ENCODE measurements at places on chromosomes 2 and 18.

- peak; percentile 83 for DNase-seq
Measured at GRCh38 chr2:12076810-12077209, 330.4 kb downstream of the LPIN1 start.

- no peak for DNase-seq
Measured at GRCh38 chr2:149729586-149729985, 142.0 kb upstream of the MMADHC start.

DNA sequence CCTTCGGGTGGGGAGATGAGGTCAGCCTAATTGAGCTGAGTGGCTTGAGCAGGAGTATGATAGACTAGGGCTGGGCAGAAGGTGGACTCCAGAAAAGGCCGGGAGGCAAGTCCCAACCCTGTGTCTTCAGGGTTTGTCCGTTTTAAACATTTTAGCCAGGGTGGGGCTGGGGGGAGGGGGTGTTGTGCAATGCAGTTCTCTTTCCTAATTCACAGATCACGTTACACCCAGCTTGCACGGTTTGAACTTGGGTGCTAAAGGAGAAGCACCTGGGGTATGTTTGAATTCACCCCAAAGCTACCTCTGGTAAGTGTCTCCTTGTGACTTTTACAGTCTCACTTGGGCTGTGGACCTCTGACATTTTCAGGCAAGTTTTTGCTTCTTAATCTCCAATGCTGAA is 233.3 kb downstream of the AGAP1 start:
- no peak for DNase-seq

- no peak for DNase-seq
Measured at GRCh38 chr2:128422571-128422970, 103.9 kb upstream of the HS6ST1 start.

DNA sequence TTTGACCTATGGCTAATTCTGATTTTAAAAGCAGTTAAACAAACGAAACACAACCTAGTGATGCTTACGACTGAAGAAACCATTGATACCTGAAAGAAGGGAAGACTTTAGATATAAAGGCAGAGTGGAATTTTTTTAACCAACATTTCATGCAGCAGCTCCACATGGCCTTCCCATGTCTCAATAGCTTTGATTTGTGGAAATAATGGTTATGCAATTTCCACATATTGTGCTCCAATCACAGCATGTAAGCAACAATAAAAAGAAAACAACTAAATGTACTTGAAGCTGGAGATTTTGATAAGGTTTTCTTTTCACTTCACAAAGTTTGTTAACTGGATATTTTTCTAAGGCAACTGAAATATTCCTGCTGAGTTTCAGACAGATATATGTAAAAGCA is 82.0 kb upstream of the SLC39A10 start:
- no peak for DNase-seq

GRCh38 chr18:34957119-34957863 is 83.9 kb upstream of the MAPRE2 start:
- DNase-seq = no peak

DNA sequence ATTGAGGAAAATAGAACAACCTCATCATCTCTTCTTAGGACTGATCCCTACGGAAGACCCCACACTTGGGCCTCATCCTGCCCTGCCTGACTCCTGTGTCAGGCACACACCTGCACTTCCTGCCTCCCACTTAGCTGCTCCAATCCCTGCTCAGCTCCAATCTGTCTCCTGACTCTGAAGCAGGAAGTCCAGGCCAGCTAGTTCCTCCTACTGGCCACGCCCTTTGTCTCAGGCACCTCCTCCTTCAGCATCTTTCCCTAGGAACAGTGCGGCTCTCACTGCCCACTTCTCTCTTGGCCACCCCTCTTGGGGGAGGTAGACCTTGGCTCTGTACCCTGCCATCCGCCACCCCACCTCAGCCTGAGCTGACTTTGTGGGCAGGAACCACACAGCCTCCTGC is 135.8 kb downstream of the CELF4 start:
- no peak for DNase-seq

DNA sequence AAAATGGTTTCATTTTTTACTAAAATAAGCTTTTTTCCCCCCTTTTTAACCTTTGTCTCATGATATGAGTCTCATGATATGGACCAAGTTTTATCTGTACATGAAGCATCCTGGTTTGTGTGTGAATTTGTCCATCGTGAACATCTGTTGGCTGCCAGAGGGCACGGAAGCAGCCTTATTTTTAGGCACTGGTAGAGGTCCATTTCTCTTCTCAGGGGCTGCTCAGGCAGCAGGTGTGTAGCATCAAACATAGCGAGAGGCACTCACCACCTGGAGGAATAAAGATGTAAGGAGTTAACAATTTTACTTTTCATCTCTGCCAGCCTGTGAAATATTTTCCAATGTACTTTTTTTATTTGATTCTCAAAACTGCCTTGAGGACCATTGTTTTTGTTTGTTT is 134.5 kb downstream of the RHBDD1 start:
- DNase-seq = no peak

DNA sequence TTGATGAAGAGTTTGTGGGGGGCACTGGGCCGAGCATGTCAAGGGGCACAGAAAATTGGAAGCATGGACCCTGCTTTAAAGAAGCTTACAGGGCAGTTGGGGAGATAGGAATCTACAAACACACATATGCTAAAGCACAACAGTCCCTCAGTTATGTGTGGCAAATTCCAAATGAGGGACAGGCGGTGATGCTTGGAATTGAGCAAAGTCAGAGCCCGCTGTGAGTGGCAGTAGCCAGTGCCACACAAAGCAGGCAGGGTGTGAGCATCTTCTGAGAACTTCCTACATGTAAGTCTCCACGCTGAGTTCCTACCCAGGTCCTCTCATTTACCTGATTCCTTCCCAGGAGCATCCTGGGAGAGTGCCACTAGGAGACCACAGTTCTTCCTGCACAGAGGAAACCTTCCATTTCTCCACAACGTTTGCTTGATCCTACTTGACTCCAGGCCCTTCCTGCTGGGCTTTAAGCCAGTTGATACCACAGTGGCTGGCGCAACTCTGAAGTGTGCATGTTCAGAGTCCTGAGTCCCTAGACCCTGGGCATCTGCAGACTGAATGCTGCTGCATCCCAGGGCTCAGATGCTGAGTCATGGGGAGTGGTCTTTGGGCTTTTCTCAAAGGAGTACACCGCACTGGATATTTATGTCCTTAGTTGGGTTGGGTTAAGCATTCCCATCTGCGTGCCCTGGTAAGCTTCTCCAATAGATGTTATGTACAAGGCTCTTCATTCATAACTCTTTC is 287.3 kb upstream of the REV1 start:
- DNase-seq = no peak

GRCh38 chr2:157627594-157628476 is 829 bp downstream of the ACVR1C start:
- DNase-seq = peak; percentile 53

DNA sequence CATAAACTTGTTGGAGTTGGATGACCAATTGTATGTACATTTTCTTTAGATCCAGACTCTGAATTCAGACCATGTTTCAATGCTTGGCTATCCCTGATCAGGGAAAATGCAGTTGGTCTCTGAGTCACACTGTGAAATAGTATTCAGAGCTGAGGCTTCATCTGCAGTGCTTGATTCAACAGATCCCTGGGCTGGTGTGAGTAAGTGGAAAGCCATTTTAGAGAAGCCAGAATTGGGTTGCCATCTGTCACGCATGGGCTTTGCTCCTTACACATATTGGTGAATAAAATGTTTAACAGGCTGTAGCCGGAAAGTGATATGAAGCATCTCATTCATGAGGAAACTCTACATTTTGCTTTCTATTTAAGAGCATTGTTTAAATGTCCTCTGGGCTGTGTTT is 50.0 kb upstream of the ACYP2 start:
- DNase-seq = no peak

DNA sequence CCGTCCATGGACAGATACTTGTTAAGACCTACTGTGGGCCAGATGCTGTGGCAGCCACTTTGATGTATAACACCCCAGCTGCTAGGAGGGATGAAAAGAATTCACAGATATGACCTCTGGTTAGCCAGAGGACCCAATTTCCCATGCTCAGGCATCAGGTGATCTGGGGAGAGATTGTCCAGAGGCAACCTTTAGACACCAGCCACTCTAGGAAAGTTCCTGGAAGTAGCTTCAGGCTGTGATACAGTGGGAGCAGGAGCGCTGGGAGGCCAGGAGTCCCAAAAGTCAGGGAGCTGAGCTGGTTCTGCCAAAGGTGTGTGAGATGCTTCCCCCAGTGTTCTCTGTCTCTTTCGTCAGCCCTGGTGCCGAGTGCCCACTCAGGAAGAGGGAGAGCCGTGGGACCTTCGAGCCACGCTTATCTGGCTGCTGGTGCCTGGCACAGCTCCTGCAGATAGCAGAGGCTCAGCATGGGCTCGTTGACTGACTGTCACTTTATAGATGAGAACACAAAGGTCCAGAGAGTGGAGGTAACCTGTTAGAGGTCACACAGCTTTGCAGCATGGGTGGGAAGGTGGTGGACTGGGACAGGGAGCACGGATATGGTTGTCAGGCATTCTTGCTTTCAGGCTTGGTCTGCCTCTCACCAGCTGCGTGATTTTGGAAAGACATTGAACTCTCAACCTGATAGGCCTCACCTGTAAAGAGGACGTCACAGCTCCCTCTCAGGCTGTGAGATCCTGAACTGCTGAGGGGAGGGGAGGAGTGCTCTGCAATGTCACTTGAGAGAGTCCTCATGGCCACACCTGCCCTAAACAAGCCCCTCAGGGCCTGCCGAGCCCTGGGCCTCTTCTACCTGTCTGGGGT is 7.8 kb upstream of the RALB start:
- no peak for DNase-seq

- no peak for DNase-seq
Measured at GRCh38 chr2:120930864-120931263, 195.2 kb downstream of the GLI2 start.

DNA sequence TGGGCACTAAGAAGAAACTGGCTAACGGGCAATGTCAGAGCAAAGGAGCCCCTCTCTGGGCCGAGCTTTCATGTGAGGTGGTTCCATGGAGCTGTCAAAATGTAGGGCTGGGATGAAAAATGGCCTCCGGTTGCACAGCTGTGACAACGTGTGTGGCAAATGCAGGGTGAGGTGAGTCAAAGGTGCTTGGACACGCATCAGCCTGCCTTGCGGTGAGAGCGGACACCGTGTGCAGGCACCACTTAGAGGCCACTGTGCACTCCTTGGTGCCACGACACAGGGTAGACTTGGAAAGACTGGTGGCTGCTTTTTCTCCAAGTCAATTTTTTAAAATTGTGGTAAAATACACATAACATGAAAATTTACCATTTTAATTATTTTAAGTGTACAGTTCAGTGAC is 195.4 kb downstream of the ZBTB7C start:
- no peak for DNase-seq

DNA sequence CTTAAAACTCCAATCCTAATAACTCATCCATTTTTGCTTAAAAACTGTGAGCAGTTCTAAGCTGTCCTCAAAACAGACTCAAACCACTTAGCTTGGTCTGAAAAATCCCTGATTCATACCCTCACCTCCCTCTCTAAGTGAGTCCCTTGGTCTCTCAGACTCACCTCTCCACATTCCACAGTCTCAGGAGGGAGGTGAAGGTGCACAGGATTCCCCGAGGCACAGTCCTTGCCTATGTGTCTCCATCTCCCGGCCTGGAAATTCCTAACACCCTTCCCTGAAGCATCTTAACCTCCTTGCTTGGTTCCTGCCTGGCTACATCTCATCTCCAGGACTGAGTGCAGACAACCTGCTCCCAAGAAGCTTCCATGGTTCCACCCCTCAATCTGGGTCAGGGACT is 45.0 kb downstream of the CYRIA start:
- DNase-seq = no peak

DNA sequence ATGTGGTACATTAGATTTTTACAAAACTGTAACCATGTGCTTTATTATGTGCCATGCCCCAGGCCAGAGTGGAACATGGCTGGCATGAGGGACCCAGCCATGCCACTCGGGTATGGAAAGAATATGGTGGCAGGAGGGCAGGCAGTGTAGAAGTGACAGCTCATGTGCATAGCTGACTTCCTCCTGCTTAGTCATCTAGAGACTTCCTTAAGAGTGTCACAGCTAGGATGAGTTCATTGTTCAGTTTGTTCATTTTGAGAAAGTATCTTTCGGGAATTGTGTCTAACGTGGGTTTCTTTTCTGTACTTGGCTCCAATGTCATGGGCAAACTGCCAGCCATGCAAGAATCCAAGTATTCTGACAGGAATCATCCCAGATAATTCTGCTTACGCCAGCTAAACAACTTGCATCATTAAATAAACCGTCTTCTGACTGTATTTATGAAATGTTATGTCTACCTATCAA is 94.3 kb upstream of the ITGB6 start:
- DNase-seq = no peak

DNA sequence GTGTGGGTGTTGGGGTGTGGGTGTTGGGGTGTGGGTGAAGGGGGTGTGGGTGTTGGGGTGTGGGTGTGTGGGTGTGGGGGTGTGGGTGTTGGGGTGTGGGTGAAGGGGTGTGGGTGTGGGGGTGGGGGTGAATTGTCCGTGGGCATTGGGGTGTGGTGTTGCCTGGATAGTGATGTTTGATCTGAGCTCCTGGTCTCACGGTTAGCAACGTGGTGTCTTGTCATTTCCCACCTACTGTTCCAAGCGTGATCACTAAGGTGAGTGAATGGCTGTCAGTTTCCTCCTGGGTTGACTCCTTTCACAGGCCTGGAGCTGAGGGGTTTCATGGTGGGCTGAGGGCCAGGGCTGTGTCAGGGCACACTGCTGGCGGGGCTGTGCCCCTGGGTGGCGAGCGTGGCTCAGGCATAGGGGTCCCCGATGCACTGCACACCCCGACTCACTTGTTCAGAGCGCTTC is 27.2 kb downstream of the RTP5 start:
- DNase-seq = no peak

GRCh38 chr2:181523756-181524155 is 66.6 kb downstream of the ITGA4 start:
- DNase-seq = no peak

DNA sequence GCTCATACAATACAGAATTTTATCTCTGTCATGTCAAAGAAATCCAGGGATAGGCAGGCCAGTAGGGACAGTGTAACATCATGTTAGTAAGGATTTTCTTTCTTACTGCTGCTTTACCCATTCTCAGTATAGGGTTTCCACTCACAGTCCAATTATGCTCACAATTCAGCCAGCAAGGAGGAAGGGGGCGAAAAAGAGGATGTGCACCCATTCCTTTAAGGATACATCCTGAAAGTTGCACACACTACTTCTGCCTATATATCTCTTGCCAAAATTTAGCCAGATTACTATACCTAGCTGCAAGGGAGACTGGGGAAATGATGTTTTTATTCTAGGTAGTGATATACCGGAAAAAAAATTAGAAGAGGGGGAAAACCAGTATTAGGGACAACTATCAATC is 66.1 kb downstream of the BAZ2B start:
- DNase-seq = no peak

- no peak for DNase-seq
Measured at GRCh38 chr18:71678144-71678543, 866.0 kb downstream of the CBLN2 start.

- DNase-seq = no peak
Measured at GRCh38 chr2:64989982-64990614, 899 bp downstream of the SLC1A4 start.

GRCh38 chr2:136362676-136363390 is 244.9 kb upstream of the CXCR4 start:
- no peak for DNase-seq

GRCh38 chr2:222884805-222885424 is 24.1 kb downstream of the ACSL3 start:
- no peak for DNase-seq
